CD4-positive, CD25-positive, alpha-beta regulatory T cell (primary cell): ENCODE measurements at places on chromosomes 3 and 15.

GRCh38 chr3:184582646-184583577 is 21.3 kb downstream of the EPHB3 start:
- no peak for DNase-seq

DNA sequence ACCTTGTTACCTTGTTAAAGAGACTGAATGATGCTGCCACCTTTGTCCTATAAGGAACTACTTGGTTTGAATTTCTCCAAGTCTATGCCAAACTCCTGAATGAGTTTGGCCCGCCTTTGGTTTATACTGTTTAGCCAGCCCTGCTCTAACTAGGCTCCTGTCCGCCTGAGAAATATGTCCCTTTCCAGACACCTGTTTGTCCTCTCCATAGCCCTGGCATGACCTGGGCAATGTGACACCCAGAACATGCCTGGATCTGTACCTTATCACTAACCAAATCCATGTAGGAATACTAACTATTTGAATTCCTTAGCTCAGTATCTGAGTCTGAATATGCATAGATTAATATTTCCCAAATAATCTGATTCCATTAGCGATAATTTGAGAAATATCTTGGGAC is 24.4 kb upstream of the TMC3 start:
- no peak for DNase-seq

GRCh38 chr15:48469271-48469670 is 138.0 kb downstream of the DUT start:
- no peak for DNase-seq

DNA sequence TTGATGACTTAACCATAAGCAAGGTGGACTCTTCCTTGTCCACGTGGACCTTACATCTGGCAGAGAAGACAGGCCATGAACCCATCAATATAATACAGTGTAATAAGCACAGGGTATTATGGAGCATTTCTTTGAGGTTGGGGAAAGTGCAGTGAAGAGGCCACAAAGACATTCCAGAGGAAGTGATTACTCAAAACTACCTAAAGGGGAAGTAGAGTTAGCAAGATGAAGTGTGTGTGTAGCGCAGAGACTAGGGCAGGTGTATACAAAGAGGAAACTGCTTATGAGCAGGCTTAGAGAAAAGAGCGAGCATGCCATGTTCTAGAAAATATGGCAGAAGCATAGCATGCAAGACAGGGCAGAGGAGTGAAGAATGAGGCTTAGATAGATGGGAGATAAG is 17.9 kb downstream of the CP start:
- peak; percentile 36 for DNase-seq

DNA sequence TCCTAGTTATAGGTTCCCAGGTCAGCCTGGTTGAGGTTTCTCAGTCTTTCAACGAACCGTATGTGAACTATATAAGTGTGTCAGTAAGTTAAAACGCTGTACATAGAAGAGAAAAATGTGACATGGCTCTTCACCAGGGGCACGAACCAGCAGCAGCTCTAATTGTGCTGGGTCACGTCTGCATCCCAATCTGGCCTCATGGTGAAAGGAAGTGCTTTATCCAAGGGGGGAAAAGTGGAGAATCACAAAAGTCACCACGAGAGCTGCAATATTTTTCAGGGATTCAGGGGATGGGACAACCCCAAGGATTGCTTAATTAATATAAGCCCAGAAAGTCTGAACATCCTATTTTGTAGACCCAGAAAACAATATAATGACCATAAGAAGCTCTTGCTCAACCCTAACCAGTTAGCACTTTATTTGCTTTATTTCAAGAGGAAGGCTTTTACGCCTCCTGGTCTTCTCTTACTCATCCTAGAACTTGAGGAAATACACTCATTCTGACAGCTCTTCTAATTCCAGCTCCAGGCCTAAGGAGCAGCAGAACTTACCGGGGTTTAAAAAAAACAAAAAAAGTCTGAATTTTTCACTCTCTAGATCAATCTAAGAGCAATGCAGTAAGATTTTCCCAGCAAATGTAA is 16.5 kb downstream of the ANXA2 start:
- DNase-seq: no peak

- no peak for DNase-seq
Measured at GRCh38 chr15:83610132-83610531, 43.8 kb upstream of the ADAMTSL3 start.

DNA sequence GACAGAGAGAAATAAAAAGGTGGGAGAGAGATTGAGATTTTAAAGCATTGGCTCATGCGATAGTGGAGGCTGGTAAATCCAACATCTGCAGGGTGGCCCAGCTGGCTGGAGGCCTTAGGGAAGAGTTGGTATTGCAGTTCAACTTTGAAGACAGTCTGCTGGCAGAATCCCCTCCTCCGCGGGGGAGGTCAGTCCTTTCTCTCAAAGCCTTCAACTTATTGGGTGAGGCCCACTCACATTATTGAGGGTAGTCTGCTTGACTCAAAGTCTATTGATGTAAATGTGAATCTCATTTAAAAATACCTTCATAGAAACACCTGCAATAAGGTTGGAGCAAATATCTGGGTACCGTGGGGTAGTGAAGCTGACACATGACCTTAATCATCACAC is 31.8 kb upstream of the PROK2 start:
- no peak for DNase-seq

GRCh38 chr15:93072411-93073394 is 16.3 kb downstream of the RGMA start:
- no peak for DNase-seq

DNA sequence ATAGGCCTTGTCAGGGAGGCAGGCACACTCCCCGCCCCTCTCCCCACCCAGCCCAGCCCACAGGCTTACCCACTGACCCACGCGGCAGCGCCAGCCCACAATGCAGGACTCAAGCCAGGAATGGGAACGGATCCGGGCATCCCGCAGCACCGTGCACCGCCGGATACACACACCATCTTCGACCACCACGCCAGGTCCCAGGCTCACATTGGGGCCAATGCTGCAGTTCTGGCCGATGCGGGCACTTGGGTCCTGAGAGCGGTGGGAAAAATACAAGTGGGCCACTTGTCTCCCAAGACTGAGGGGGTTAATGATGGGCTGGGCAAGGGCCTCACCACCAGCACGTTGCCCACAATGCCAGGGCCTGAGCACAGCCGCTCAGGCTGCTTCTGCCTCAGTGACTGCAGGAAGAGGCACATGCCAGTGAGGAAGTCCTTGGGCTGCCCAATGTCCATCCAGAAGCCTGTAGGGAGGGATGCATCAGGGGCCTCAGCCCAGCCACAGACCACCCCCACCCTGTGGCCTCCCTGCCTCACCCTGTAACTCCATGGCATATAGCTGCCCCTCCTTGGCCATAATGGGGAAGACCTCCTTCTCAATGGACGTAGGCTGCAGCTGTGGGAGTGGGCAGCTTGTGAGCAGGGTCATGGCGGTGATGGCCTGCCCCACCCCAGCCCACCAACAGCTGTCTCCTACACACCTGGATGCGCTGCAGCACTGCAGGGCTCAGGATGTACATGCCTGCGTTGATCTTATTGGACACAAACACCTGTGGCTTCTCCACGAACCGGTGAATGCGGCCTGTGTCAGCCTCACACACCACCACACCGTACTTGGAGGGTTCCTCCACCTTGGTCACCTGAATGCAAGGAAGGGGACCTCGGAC is 1.6 kb downstream of the GMPPB start:
- DNase-seq: no peak

GRCh38 chr15:52361975-52362494 is 66.4 kb upstream of the MYO5C start:
- DNase-seq: no peak

- DNase-seq: no peak
Measured at GRCh38 chr15:78170848-78171773, 21.9 kb downstream of the IDH3A start.

GRCh38 chr15:85407421-85408269 is 27.2 kb downstream of the AKAP13 start:
- no peak for DNase-seq

DNA sequence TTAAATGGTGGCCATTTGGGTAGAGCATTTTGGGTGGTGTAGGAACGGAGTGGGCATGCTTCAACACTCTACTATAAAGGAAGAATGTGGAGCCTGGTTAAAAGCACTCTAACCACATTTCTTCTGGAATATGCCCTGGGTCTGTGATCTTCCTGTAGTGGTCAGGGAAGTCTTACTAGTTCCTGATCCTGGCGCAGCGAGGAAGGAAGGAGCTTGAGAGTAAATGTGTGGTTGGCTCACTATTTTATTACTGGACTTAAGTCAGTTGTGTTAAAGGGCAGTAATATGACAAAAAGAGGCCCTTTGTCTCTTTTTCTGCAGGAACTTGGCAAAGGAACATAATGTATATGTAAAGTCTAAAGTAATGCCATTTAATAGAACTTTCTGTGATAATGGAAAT is 197.6 kb upstream of the ZPLD1 start:
- DNase-seq: no peak

DNA sequence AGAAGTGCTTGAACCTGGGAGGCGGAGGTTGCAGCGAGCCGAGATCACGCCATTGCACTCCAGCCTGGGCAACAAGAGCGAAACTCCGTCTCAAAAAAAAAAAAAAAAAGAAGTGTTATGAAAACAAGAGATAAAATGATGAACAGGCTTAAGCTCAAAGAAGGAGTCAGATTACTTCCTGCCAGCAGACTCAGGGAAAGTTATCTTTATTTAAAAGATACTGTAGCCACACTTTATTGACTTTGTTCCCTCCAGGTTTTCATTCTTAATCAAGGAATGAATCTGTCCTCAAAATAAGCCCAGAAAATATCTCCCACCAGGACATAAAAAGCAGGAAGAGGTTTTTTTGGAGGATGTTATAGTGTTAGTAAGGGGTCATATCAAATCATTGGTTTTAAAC is 176.5 kb upstream of the KCNMB2 start:
- no peak for DNase-seq

DNA sequence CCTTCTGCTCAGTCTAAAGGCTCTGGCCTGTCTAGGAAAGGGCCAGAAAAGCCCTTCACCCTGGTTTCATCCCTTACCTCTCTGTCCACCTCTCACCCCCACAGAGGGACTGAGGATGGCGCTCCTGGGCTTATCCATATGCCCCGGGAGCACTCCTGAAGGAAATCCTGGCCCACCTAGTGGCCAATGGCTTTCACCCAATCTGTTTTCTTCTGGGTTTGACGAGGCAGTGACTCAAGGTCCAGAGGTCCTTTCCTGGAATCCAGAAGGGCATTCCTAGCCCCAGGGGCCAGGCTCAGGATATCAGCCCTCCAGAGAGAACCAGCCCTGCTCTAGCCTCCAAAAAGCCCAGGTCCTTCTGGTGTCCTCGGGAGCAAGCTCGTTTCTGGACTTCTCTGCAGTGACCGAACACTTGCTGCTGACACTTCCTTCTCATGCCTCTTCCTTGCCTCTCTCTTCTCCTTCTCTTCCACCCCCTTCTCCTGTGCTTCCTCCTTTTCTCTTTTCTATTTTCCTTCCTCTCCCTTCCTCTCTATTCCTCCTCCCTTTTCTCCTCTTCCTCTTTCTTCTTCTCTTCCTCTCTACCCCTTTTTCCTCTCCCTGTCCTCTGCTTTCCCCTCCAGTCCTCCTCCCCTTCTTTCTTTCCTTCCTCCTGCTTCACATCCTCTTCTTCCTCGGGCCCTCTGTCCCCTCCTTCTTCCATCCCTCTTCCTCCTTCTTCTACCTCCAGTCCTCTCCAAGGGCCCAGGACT is 59.6 kb downstream of the RHCG start:
- DNase-seq: no peak

- DNase-seq: no peak
Measured at GRCh38 chr15:62275831-62276230, 110.7 kb upstream of the C2CD4B start.

DNA sequence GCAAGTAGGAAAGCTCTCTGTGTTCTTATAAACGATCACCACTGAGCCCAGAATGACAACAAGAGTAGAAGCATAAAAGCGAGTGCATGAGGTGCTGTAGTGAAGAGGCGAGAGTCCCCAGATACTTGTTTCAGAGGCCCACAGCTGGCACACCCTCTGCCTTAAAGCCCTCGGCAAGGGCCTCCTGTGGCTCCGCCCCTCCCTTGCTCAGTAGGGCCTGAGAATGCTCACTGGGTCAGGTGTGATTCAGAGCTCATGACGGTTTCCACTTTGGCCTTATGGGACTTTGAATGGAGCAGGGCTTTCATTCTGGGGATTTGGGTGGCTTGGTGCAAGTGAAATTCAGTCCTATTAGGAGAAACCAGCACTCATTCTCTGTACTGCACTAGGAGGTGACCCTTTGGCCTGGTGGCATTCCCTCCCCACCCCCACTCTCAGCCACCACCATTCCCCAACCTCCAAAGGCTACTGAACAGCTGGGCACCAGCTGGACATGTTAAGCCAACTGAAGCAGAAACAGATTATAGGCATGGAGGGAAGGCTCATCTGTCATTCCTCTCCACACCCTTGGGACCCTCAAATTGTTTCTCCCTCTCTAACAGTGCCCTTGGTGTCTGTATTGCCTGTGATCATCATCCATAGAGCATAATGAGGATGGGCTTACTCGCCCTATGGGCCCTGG is 109.6 kb upstream of the CTDSPL start:
- no peak for DNase-seq

DNA sequence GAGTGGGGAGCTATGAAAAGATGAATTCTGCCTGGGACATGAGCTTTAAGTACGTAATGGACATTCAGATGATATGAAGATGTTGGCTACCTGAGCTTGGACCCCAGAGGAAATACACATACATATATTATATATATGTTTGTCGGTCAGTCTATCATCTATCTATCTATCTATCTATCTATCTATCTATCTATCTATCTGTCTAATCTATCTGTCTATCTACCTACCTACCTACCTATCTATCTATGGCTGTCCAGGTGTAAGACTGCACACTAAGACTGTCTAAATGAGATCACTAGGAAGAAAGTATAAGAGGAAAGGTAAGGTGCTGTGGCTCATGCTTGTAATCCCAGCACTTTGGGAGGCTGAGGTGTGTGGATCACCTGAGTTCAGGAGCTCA is 18.2 kb upstream of the CELF6 start:
- DNase-seq: no peak

- DNase-seq: no peak
Measured at GRCh38 chr3:124297062-124297980, 305.4 kb upstream of the ROPN1 start.

DNA sequence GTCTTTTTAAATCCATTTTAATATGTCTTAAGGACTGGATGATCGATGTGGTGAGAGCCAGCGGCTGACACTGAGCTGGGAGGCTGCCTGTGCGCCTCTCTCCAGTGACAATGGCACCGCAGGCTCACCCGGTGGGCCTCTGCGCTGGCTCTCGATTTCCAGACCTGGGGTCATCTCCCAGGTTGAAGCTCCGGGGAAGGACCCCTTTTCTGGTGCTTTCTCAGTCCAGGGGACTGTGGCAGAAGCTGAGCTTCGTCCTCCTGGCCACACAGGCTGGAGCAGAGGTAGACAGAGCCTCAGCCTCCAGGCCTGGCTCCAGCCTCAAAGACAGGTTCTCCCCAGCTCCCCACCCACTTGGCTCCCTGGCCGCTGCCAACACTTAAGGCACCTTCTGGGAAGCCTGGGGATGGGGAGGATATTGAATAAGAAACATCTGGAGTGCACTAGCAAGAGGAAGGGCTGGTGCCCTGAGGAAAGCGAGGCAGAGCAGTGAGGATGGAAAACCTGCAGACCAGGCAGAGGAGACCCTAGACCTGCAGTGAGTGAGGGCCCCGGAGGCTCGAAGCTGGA is 154.2 kb upstream of the SMAD3 start:
- DNase-seq: no peak

- DNase-seq: peak; percentile 9
Measured at GRCh38 chr3:57815036-57815435, 58.9 kb downstream of the SLMAP start.

GRCh38 chr3:101848326-101848725 is 988 bp upstream of the NFKBIZ start:
- no peak for DNase-seq
